Frontal cortex (tissue), 4 donors: ENCODE measurements at places on chromosomes 7 and 10.

- DNase-seq = no peak
These were observed 22.1 kb upstream of the SAR1A start for GRCh38 chr10:70192326-70192968.

GRCh38 chr7:142717453-142717852, 31.8 kb upstream of the PRSS1 start:
- no peak for DNase-seq

GRCh38 chr7:79381921-79382320, 71.5 kb downstream of the MAGI2 start:
- DNase-seq = no peak

DNA sequence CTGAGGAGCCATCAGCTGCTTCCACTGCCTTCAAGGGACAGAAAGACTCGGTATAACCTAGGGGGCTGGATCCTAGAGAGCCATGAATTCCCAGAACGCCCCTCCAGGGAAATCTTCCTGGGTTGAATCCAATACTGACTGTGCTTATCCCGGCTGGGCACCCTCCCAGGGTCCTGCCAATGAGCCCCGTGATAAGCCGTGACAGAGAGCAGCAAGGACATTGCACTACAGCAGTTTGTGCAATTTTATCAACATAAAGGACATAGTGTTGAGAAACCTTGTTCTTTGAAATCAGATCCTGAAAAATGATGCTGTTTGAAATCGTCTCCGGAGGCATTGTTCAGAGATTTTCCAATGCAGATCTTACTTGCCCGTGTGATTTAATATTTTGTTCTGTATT, 18.8 kb downstream of the AKR1B1 start:
- no peak for DNase-seq

GRCh38 chr10:103481974-103482531, 3.0 kb upstream of the CALHM3 start:
- DNase-seq = no peak

GRCh38 chr10:29671228-29671780, 36.5 kb upstream of the SVIL start:
- DNase-seq = no peak

- DNase-seq = no peak
These were observed 59.7 kb downstream of the SEM1 start for GRCh38 chr7:96649981-96650380.

DNA sequence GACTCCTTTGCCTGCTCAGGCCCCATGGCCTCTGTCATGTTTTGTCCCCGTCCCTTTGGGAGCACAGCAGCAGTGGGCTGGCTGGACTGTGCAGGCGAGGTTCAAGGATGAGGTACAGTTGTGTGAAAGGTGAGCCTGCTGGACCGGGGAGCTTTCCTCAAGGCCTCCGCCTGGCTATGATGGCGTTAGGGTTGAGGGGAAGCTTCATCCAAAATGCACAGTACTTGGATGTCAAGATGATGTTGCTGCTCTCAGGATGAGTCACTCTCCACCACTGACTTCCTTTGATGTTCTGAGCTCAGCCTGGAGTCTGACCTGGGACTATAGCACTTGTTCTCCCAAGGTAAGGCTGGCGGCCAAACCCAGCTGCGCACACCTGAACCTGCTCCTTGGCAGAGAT, 152.7 kb upstream of the SHH start:
- no peak for DNase-seq

- peak; percentile 44 for DNase-seq
These were observed 41.9 kb downstream of the DPCD start for GRCh38 chr10:101629837-101630632.

DNA sequence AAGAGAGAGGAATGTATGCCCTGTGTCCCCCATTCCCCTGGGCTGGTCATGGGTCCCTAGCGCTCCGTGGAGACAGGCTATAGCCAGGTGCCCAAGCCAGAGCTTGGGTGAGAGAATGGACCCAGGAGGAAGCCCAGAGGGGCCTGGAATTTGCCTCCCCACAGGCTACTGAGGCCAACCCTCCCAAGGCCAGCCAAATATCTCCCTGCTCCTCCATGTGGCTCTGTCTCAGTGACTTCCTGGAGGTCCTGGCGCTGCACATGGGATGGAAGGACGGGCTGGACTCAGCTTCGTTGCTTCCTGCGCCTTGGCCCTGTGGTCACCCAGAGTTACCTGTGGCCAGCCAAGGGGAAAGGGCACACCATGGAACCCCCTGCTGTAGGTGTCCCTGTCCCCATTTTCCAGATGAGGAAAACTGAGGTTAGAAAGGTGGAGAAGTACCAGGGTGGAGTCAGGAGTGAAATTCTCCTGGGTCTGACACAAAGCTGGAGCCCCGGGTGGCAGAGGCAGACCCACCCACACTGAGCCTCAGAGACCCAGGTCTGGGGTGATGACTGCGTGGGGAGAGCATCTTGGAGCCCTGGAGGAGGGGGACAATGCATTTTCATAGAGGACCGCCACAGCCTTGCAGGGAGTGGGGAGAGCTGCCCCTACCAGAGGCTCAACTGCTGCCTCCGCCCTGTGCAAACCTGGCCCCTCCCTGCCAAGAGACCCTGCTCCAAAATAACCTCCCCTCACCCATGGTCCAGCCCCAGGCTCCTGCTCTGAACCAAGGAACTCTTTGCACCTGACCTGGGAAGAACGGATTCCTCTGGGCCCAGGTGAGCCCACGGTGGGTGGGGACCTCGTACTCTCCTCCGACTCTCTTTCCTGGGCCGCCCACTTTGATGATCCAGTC, 42.6 kb downstream of the TMEM270 start:
- DNase-seq = no peak

DNA sequence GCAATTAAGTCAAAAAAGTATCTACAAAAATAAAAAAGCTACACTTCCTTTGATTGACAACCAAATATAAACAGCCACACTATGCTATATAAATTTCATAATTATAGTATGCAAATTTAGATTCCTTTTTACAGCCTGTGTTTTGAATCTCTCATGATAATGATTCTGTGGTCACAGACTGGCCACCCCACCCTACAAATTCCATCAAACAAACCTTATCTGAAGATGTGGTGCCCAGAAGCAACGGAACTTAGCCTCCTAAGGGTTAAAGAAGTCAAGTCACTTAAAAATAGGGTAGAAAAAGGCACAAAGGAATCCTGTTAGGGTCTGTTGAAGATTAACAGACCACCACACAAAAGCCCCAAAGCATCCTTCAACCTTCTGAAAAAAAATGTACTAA, 351.8 kb downstream of the INHBA start:
- no peak for DNase-seq

GRCh38 chr10:80700760-80701444, 163.2 kb downstream of the SH2D4B start:
- DNase-seq = no peak

DNA sequence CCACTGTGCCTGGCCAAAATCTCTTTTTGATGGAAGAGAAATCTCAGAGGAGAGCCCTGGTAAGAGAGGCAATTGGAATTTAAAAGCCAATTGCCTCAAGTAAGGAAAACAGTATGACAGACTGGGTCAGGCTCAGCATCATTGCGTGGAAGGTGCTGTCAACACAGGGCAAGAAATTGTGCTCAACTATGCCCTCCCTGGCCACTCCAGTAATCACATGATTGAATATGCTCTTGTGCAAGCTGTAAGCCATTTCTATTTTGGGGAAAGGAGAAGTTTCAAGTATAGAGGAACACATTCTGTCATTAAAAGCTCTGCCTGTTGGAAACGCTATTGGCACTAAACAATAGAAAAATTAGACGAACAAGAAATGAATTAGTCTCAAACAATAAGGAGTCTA, 1127.7 kb downstream of the REEP3 start:
- DNase-seq = no peak

- no peak for DNase-seq
These were observed 16.1 kb upstream of the DMBT1 start for GRCh38 chr10:122544493-122544892.

- DNase-seq = peak; percentile 22
These were observed 110.2 kb downstream of the COL13A1 start for GRCh38 chr10:69911613-69912528.

- no peak for DNase-seq
These were observed 28.3 kb downstream of the CDK13 start for GRCh38 chr7:39978230-39978934.

DNA sequence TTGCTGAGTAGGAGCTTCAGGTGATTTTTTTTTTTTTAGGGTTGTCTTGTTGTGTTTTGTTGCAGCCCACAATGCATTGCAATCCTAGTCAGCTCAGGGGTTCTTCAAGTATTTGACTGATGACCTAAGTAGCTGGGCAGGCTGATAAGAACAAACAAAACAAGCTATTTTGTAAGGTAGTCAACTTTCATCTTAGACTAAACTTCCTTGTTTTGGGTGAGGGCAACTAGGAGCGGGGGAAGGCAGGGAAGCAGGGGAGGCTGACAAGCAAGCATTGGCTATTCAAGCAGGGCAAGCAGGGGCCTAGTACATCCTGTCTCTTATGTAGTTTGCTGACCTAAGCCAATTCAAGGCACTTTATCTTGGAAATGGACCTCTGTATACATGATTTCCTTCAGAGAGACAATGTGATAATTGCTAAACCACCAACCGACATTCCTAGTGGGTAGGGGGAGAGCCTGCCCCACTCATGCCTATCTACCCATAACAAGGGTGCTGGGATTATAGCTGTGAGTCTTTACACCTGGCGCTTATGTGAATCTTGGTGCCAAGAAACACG, 163.3 kb upstream of the PRKCQ start:
- no peak for DNase-seq

GRCh38 chr10:35690534-35690933, 48.4 kb upstream of the FZD8 start:
- no peak for DNase-seq

GRCh38 chr10:128173386-128173785, 47.2 kb upstream of the MKI67 start:
- DNase-seq = no peak

GRCh38 chr7:55246171-55246570, 119.0 kb upstream of the LANCL2 start:
- no peak for DNase-seq

DNA sequence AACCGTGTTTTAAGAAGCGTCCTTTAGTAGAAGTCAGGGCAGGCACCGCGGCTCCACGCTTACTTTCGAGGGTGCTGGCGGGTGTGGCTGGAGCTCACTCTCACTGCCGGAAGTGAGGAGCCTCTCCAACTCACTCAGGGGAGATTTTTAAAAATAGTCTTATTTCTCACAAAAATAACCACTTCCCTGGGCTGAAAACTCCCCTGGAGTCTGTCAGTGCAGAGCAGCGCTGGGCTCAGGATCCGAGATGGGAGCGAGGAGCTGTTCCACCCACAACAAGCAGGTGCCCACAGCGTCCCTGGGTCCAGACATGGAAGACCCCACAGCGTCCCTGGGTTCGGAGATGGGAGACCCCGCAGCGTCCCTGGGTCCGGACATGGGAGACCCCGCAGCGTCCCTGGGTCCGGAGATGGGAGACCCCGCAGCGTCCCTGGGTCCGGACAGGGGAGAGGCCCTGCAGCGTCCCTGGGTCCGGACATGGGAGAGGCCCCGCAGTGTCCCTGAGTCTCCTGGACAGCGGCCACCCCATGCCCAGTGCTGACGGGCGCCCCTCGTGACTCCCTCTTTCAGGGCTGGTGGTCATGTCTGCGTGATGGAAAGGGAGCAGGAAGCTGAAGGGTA, 51.2 kb downstream of the VIPR2 start:
- DNase-seq = no peak

DNA sequence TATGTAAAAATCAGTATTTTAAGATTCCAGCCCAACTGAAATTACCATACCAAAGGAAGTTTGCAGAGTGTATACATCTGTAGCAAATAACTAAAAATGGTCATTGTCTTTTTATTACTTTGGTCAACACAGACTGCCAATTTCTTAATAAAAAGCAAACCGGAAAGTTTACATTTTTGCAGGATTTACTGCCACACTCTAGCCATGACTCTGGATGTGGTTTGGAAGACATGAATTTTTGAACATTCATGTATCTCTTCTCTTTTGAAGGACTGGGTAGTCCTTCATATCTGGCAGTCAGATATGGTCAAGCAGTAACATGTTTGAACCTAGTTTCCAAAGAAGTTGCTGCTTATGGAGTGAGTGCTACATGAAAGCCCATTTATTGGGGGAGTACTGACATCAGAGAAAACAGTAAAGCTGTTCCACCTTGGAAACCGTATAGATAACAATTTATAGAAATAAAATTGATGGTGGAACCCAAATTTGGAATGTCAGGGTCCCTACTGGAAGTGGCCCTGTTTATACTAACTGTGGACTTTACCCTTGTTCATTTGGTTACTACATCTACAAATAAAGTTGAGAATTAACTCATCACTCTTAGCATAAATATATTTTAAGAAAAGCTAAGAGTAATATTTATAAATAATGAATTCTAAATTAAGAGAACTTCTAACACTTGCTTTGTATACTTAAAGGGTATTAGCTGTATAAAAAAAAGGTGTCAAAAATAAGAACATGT, 84.6 kb downstream of the ZMYND11 start:
- DNase-seq = no peak

DNA sequence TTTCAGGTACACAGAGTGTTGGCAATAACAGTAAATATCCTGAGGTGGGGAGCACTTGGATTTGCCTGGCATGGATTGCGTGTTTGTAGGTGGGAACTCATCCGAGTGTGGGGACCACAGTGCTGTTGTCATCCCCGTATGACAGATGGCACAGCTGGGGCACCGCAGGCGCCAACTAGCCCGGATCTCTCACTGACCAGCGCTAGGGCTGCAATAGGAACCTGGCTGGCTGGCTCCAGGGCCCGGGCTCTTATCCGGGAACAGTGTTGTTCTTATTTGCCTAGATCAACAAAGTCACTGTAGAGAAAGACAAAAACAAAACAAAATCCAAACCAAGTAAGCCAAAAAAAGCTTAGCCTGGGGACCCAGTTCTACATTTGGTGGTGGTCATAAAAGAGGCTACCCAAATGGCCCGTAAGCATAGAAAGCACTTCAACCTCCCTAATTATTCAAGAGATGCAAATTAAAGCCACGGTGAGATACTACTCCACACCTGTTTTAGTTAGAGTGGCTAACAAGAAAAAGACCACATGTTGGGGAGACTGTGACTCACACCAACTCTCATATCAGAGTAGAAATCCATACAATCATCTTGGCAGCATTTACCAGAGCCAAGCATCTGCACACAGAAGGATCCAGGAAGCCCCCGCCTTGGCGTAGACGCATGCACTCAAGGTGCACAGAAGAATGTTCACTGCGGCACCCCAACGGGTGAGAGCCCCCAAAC, 27.2 kb upstream of the PFKFB3 start:
- no peak for DNase-seq

DNA sequence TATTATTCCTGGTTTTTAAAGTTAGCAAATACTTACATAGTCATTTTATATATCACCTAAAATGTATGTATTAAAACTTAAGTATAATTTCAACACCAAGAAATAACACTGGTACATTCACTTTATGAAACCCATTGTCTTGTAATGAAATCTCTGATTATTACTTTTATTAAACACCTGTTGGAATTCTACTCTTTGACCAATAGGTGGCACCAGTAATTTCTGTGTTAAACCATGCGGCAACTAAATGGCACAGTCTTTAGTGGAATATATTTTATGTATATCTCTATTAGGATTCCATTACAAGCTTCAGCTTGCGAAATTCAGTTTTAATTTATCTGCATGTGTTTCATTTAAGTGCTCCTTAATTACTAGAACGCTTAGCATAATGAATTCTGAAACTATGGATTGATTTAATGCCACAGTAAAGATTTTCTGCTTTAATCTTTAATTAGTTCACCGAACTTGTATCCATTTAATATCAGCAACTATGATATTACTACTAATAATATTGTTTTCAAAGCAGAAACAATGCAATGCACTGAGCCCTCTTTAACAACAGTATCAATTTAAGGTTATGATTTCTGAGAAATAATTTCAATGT, 181.3 kb downstream of the MAGI2 start:
- peak; percentile 2 for DNase-seq
